ENCODE measurements at places on chromosomes 16 and 17. TPM values are rescaled to one million over a fixed set of nuclear protein-coding genes. Genes with fewer than 3 reads are reported as not detected.

DNA sequence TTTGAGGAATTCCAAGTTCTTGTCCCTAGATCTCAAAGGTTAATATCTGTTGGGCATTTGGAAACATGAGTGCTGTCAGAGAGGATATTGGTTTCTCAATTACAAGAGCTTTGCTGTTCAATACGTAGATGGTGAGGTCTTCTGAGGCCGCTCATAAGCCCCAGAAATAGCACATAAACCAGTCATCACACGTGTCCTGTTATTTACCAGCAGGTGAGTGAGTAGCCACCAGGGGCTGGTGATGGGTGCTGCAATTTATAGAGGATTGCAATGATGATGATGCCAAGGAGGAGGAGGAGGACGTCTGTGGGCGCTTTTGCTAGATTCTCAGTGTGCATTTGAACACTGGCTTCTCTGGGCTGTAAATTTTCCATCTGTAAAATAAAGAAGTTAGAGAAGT, 89.0 kb downstream of the SALL1 start:
- DNase-seq = no peak

DNA sequence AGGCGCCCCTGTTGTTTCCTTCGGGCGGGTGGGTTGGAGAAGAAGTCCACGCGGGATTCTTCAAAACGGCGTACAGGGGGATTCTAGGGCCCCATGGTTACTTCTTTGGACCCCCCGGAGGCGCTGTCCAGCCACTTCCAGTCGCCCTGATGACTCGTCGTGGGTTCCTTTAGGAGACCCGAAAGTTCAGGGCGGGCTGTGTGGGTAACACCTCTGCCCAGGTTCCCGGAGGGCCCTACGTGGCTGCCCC, 716 bp upstream of the HIC1 start:
- DNase-seq = no peak

DNA sequence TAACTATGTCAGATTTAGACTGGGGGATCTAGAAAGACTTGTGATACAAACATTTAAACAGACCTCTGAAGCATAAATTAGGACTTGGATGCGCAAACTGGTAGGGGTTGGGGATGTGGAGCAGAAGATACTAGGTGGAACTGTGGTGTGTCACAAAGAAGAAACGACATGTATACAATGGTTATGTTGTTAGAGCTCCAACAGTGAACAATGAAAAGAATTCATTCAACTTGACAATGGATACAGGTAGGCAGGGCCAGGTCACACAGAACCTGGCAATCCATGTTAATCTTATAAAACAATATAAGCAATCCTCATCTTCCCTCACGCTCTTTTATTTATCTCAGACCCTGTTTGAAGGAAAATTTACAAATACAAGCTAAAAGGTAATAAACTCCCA, 102.0 kb downstream of the CDC27 start:
- DNase-seq = no peak

DNA sequence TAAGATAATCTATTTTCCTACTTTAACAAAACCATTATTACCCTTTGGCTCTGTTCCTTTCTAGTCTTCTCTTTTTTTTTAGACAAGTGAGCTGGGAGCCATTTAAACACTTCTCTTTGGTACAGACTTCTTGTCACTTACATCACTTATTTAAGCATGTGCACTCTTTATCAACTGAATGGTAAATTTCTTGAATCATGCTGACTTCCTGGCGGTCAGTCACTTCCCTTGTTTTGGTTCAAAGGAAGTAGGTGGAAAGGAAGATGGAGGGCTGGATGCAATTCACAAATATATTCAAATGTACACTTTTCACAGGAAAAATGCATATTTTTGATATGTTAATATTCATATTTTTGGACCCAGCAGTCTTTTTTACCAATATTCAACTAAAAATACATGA, 97.1 kb downstream of the ITFG1 start:
- DNase-seq = no peak

- peak; percentile 95 for DNase-seq
Measured at GRCh38 chr17:2416010-2416734, 15.3 kb upstream of the MNT start.

GRCh38 chr16:89371968-89372634, 118.3 kb downstream of the ANKRD11 start:
- no peak for DNase-seq

GRCh38 chr16:57413301-57413730, 8.7 kb downstream of the CCL17 start:
- no peak for DNase-seq

DNA sequence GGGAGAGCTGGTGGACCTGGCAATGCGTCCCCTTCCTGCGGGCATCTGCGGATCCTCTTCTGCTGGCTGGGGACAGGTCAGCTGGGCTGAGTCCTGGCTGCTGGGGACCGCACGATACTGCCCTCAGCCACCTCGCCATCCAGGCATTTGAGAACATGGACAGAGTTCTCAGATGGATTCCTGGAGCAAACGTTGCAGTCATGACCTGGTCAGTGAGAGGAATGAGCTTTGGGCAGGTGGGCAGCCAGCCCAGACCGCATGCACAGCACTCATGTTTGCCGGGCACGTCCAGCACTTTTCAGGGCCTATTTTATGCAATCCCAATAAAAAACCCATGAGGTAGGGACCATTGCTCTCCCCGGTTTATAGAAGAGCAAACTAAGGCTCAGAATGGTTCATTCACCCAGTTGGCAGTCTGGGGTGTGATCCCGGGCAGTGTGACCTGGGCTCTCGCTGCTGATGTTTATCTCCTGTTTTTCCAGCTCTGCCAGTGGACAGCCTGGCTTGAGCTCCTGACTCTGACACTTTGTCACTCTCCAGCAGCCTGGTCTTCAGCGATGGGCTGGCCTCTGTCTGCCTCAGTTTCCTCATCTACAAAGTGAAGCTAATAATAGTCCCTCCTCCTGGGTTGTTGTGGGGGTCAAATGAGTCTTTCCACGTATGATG, 294.7 kb downstream of the IRF8 start:
- no peak for DNase-seq

DNA sequence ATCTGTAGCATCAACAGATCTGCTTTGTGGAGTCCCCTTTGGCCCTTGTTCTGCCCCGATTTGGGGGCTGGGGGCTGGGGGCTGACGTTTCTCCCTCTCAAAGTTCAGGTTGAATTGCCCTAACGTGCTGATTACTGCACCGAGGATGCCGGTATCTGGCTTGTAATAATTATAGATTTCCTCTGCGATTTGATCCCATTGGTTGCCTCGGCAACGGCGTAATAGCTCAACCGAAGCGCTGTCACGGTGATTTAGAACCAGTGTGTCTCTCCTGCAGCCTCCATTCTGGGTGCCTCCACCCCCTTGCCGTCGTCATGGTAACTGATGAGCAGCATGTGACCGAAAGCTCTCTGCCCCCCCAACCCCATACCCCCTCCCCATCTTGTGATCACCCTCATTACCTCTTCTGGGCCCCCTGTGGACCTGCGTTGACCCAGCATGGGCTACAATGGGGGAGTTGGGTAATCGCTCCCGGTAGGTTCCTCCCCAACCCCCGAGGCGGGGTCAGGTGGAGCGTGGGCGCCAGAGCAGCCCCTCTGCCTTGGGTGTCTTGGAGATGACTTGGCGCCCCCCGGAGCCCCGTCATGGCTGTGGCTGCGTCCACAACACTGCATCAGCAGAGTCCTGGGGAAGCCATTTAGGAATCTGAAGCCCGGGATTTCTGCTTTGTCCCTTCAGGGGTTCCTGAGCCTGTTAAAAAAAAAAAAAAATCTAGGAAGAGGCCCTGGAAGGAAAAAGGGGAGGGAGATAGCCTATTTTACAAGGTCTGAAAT, 38.4 kb downstream of the ABAT start:
- no peak for DNase-seq

DNA sequence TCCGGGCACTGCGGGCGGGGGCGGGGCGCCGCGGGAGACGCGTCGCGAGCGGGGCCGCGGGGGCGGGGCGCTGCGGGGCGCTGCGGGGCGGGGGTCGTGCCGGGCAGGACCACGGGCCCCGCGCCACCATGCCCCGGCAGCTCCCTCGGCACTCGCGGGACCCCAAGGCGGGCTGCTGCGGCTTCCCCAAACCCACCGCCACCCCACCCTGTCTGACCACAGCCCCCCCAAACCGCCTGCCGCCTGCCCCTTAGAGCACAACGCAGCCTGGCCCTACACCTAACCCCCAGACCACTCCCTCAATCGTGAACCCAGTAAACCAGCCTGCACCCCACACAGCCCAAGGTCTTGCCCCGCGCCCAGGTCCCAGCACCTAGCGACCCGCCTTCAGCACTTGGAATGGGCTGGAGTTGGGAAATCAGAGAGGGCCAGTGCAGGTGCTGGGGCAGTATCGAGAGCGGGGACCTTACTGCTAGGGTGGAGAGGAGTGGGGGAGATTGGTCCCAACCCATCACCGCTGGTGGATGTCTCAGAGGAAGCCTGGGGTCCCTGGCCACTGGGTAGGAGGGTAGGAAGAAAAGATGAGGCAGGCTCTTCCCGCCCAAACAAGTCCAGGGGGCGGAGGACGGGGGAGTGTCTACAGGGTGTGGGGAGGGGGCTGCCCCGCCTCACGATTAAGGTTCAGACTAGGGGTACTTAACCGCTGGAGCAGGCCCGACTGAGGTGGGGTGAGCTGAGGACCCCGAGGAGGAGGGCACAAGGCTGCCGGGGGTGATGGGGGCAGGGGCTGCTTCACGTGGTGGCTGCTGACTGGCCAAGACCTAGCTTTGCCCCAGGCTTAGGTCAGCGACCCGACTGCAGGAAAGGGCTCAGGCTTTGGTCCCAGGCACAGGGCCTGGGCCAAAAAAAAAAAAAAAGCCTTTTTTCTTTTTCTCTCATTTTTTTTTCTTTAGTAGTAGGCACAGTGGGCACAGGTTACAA, 539 bp upstream of the VAMP2 start:
- no peak for DNase-seq

DNA sequence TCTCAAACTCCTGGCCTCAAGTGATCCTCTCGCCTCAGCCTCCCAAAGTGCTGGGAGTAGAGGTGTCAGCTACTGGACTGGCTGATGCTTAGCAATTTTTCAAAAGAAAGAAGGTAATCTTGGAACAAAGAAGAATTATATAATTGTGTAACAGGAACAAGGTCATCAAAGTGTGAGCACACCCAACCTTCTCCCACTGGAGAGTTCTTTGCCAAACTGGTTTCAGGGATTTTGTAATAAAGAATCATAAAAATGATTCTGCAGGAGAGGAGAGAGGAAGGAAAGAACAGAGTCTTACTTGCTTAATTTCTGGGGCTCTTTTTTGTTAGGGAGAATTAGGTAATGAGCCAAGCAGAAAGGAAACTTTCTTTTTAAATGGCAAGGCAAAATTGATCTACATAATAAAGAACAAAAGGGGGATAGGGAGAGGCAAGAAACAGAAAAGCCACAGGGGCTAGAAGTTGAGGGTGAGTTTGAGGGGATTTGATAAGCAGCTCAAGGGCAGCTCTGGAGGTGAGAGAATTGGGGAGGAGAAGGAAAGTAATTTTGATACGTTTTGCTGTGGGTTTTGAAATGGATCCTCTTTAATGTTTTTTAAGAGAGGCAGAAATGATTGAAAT, 21.3 kb downstream of the CHD9NB start:
- no peak for DNase-seq

DNA sequence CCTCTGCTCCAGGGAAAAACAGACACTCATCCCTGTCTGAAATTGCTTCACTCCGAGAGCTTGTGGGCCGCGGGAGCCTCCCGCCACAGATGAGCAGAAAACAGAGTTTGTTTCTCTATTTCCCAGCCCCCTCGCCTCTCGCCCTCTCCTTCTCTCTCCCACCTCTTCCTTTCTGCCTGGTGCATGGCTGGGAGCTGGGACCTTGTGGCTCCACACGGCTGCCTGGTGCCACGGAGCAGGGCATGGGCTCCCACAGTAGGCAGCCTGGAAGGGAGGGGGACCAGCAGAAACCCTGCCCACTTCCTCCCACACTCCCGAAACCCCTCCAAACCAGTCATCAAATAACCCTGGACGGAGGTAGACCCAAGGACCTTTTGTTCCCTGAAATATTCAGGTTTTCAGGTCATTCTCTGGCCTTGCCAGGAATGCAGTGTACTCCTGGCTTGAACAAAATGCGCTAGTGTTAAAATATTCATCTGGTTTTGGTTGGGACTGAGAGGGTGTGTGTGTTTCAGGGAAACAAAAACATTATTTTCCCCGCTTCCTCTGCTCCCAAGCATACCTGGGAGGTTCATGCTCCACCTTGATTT, 204.9 kb downstream of the C16orf78 start:
- DNase-seq = no peak

DNA sequence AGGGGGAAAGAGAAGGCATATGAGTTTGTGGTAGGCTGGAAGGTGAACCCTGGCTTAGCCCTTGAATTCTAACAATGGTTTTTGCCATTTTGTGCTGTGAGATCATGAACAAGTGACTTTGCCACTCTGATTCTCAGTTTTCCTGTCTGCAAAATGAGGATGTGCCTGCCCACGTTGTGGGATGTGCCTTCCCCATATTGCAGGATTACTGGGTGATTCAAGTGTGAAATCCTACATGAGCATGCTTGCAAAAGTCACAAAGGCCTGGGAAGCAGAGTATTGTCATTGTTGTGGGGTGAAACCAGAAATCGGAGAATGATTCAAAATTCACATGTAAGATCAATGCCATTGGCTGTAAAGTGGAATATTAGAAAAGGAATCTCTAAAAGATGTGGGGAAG, 28.6 kb upstream of the TVP23A start:
- DNase-seq = no peak

DNA sequence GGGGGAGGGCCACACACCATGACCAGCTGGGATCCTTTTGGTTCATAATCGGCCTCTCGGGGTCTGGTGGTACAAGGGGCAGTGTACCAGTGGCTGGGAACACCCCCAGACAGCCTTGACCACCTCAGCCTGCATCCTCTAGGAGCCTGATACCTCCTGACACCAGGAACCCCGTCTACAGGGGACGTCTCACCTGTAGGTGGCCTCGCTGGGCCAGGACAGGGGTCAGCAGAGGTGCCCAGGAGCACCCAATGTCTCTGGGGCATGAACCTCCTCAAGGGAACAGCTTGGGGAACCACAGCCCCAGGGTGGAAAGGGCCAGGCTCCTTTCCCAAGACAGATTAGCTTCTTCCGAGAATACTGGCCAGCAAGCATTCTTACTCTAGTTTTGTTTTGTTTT, 2.5 kb upstream of the METRNL start:
- no peak for DNase-seq

CRHR1 gene
- total RNA-seq = not detected

TMEM256 gene
- 94.7 TPM for total RNA-seq

ATP6V0C gene
- total RNA-seq = 157 TPM

MLLT6 gene
- 33.8 TPM for total RNA-seq

IRF8 gene
- 1.5 TPM for total RNA-seq

FAM234A gene
- 72.3 TPM for total RNA-seq

CRYBA1 gene
- not detected for total RNA-seq

ATXN2L gene
- total RNA-seq = 184 TPM

KCNH6 gene
- 18.6 TPM for total RNA-seq
